ENCODE measurements at places on chromosomes 7 and 10.

- no peak for DNase-seq
Observed at GRCh38 chr10:88705958-88706357, at the start of gene LIPK. Gene LIPK (plus strand): TSS chr10:88706249. CDS start chr10:88724544, 18,295 bp downstream.

GRCh38 chr7:79880312-79880711 is 254.3 kb upstream of the GNAI1 start:
- no peak for DNase-seq

DNA sequence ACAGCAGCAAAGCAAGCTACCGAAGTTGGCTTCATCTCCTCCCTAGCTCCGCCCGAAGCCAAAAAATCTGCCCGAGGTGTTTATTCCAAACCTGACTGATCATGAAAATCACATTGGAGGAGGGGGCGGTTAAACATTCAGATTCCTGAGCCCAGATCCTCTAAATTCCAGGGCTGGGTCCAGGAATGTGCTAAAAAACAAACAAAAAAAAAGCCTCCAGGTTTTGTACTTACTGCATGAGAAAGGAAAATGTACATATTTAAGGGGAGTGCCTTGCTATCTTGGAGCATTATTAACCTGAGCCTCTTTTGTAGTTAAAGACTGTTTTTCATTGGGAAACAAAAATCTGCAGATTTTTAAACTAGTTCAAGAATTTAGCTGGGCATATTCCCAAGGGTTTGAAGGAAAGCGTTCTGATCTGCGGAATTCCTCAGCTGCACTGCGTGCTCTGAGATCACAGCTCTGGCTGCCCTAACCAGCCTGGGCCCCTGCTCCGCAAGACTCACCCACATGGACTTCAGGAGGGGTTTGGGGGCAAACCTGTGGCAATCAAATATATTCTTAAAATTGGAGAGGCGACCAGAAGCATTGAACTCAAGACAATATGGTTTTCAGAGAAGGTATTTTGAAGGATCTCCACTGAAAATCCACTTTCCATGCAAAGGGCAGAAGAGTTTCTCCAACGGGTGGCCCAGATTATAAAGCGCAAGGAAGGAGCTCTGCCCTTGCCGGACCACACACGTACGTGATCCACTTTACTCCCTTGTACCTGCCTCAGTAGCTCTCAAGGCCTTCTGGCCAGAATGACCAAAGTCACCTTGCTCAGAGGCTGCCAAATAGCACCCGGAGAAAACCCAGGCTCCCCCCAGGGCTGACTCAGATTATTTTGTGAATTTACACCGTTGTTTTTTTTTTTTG is 10.0 kb upstream of the TNS3 start:
- DNase-seq: no peak

GRCh38 chr10:105797234-105797890 is 1156.3 kb downstream of the SORCS3 start:
- no peak for DNase-seq

DNA sequence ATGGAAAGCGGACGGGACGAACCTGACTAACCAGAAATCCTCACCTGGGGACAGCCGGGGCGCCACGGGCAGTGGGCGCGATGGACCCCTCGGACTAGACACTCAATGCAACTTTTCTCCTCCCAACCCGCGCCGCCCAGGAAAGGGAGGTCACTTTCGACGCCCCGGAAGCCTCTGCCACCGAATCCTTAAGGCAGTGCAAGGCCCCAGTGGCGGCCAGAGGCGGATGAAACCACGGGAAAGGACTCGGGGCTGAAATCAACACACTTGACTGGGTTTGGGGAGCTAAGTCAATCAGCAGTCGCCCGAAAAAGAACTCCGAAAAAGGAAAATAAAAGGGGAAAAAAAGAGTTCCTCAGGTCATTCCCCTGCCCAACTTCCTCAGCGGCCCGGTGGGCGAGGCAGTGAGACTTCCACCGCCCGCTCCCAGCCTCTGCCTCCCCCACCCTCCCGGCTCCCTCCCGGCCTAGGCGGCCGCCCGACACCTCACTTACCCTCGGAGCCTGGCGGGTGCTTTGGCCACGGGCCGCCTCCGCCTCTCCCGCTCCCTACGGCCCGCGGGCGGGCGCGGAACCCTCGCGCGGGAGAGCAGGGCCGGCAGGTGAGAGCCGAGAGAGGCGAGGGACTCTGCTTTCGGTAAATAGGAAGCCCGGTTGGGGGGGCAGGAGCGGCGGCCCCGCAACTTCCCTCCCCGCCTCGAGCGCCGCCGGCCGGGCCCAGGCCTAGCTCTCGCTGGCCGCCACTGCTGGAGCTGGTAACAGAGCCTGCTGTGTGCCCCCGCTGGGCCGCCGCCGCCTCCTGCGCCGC is 518 bp downstream of the WAPL start:
- peak; percentile 14 for DNase-seq

DNA sequence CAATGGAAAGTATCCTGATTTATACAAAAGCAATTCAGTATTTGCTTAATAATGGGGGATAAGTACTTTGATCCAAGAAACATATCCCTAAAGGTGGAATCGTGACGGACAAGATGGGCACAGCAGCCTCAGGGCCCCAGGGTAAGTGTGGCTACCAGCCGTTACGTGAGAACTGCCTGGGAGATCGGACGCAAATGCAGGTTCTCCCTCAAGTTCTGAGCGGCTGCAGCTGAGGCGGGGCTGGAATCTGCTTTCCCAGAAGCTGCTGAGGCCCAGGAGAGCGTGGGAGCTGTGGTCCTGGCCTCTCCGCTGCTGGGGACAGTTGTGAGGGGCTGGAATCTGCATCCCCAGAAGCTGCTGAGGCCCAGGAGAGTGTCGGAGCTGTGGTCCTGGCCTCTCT is 13.5 kb downstream of the FOXL3 start:
- no peak for DNase-seq

DNA sequence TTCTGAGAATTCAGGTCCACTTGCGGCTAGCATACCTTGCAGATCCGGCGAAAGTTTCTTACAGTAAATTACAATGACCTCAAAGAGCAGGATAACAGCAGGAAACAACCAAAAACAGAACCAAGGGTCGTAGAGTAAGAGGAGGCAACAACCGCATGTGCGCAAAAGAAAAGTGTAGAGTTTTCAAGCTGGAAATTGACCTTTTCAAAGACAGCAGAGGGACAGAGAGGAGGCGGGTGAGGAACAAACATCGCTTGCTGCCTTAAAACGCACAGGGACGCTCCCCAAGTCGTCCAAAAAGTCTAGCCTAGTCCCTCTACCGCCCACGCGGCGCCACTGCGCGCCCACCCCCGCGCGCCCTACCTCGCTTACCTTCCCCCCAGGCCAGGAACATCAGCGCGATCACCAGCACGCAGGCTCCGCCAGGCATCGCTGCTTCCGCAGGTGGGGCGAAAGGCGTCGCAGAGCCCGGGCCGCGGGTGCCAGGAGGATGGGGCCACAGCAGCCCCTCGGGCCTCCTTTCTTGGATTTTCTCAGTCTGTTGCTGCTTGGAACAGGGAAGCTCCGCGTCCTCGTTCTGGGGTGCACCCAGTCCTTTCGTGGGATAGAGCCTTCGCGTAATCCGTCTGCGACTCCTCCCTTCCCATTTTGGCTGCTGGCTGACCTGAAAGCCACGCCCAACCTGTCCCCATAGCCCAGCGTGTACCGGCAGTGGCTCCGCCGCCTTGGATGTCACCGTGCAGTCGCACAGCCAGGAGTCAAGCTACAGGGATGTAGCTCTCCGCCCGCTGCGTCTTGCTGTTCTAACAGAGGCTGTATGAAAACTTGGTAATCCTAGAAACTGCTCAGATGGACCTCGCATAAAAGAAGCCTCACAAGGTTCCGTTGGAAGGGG is at the start of gene VWDE:
TSS of gene VWDE (minus strand) at position 579 of the 895 bp plus-strand sequence. CDS start at position 430, 149 bp downstream.
- DNase-seq: no peak

GRCh38 chr10:86265895-86266259 is 100.7 kb downstream of the GRID1 start:
- no peak for DNase-seq

GRCh38 chr10:130459011-130459410 is 322.8 kb downstream of the GLRX3 start:
- DNase-seq: no peak

DNA sequence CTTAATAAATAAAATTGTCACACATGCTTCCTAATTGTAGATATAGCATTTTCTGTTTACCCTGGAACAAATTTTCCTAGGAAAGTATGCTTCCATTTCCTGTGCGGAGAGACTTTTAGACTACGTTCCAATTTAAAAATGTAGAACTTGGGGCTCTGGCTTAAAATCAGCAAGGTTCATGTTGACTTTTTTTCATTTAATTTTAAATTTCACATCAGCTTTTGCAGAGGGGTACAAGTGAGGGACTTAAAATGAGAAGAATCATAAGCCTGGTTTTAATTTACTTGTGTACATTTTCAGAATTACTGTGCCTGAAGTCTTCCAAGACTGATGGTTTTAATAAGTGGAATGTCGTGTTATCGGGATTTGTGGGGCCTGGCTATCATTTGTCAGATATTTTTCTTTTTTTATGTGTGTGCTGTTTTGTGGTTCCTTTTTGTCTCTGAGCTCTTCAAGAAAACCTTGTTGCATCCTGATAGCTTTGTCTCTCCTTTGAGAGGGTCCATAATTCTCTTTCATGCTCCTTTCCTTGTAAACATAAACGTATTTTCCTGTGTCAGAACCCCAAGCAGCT is 8.8 kb upstream of the ATRNL1 start:
- no peak for DNase-seq

DNA sequence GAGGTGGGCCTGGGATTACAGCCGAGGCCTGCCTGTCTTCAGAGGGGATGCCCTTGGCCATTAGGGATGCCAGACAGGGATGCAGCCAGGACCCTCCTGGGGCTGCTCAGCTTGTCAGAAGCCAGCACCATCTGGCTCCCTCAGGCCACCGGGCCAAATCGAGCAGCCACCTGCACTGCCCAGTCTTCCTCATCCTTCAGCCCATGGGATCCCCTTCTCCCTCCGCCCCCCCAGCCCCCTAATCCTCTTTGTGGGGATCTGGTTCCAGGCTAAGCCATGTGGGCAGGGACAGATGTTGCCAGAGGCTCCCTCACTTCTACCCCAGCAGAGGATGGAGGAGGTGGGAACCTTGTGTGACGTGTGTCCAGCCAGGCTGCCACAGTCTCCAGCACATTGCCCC is 137.4 kb upstream of the PPIF start:
- no peak for DNase-seq

DNA sequence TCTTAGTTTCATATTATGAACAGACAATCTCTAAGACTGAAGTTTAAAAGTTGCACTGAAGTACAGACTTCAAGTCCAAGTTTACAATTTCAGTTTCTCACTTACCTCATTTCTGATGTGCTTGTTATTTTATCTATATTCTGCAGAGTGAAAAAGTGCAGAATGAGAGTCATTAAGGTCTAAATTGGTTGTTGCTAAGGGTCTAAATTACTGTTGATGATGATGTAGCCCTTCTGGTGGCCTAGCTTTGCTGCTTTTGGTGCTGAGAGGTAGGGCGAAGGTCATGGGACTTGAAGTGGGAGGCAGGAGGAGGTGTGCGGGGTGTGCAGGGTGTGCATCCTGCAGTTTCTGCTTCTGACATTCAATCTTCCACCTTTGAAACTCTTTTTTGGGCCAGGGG is 38.8 kb upstream of the NRP1 start:
- no peak for DNase-seq

DNA sequence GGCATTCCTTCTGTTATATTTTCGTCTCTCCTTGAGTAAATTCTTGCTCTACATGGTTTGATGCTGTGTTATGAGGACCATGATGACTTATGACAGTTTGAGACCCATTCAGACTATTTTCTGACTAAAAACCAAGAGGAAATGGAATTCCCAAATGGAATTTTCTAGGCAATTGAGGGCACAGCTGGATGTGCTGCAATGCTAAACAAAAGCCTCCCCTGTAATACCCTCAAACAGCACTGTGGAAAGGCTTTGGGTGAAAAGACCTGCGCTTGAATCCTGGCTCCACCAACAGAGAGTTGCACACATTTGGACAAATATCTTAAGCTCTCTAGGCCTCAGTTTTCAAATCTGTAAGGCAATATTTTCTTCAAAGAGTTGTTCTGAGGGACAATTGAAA is 129.1 kb downstream of the PRKG1 start:
- DNase-seq: no peak

- no peak for DNase-seq
Observed at GRCh38 chr10:102233997-102234396, 7.3 kb downstream of the PITX3 start.

DNA sequence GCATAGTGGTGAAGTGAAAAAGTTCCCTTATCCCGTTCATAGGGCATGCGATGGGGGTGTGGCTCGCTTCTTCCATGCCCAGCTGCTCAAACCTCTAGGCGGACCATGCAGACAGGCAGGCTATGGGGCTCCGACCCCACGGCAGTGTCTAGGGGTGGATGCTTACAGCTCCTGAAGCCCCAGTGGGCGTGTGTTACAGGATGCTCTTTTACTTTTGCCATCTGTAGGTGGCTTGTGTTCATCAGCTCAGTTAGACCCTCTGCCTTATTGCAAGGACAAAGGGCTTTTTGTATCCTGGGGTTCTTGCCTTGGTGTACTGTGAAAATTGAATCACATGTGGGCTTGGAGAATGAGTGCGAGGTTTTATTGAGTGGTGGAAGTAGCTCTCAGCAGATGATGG is at the start of gene MYL10:
TSS of gene MYL10 (minus strand) at position 126 of the 400 bp plus-strand sequence. CDS start 178 bp downstream, outside the sequence.
- no peak for DNase-seq

DNA sequence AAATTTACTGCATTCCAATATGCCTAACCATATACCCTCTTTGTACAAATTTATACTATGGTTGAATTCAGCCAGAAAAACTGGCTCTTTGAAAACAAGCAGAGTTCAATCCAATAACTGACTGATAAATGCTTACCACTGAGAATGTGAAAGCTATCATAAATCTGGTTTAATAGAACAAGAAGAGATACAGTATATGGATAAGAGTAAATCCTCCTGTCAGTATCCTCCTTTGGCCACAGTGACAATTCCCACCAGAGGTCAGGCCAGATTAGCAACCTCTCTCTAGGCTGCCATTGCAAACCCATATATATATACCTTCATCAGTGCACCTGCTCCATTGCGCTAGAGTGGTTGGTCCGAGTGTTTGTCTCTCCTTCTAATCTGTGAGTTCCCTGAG is 647.2 kb downstream of the GRM8 start:
- no peak for DNase-seq

GRCh38 chr7:20778063-20778721 is 8.5 kb downstream of the SP8 start:
- DNase-seq: no peak

GRCh38 chr7:129454249-129454551 is 20.0 kb downstream of the STRIP2 start:
- DNase-seq: no peak

GRCh38 chr7:134865001-134865845 is 85.8 kb downstream of the CALD1 start:
- DNase-seq: no peak

DNA sequence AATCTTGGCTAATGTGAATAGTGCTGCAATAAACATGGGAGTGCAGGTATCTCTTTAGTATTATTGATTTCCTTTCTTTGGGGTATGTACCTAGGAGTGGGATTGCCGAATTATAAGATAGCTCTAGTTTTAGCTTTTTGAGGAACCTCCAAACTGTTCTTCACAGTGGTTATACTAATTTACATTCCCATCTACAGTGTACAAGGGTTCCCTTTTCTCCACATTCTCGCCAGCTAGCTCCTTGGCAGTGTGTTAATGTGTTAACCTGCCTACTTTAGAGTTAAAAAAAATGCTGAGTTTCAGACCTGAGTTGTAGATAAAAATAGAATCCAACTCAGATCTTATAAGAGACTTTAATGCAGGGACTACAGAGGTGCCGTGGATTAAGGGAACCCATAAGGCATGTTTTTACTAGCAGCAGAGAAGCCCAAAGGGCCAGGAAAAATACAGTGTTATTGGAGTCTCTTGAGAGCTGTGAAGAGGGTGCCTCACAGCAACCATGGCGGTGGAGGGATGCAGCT is 35.4 kb downstream of the CDK13 start:
- DNase-seq: no peak

GRCh38 chr10:95287281-95287680 is 3.5 kb downstream of the PDLIM1 start:
- no peak for DNase-seq
